Amygdala (tissue), 56 donors: ENCODE measurements at places on chromosomes 12 and 14.

GRCh38 chr14:34324363-34324795 is 137.7 kb downstream of the SPTSSA start:
- no peak for DNase-seq

DNA sequence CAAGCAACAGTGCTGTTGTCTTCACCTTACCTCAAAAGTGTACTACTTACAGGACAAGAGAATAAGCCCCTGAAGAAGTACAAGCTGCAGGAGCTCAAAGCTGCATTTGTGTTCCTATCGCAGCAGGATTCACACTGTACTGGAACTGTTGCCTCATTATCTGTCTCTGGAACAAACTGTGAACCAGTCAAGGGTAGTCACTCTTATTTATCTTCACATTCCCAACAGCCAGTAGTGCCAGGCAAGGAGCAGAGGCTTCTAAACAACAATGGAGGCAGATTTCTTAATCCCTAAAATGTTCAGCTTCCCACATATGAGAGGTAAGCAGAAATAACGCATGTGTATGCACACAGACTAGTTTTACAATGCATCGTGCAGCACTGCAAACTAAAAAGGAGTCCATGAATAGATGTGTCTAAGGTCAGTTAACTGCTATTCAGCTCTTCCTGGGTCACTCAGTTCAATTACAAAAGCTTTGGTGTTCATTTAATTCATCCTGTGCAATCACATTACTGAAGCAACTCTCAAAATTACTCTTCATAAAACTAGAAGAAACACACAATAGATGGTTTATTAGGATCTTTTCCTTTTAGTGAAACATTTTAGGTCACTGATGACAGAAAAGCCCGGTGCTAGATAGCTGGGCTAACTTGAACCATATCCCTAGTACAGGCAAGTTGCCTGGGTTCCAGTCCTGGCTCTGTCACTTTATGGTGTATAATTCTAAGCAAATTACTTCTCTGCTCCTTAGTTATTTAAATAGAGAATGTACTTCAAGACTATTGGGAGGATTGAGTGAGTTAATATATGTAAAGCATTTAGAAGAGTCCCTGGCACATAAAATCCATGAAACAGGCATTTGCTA is 2.7 kb downstream of the APPL2 start:
- no peak for DNase-seq

GRCh38 chr12:127810041-127810440 is 456.9 kb upstream of the TMEM132C start:
- DNase-seq: no peak

- no peak for DNase-seq
Observed at GRCh38 chr12:49875115-49875720, 28.5 kb downstream of the FAIM2 start.

DNA sequence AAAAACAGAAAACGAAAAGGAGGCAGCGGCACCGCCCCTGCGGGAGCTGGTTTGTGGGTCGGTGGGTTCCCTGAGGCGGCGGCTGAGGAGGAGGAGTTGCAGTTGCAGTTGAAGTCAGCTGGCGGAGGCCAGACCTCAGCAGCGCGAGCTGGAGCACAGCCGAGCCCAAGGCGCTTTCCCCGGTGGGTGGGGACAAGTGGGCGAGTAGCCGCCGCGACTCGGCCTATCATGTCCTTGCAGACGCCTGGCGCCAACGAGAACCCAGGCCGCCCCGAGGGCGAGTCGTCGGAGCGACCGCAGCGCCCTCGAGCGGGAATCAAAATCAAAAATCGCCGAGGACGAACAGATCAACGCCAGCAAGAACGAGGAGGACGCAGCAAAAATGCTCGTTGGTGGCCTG is 12.7 kb upstream of the CLEC1A start:
- no peak for DNase-seq
